ENCODE measurements at places on chromosomes 3 and 15.

- DNase-seq: no peak
Measured at GRCh38 chr3:27165321-27165721, 203.9 kb downstream of the NEK10 start.

DNA sequence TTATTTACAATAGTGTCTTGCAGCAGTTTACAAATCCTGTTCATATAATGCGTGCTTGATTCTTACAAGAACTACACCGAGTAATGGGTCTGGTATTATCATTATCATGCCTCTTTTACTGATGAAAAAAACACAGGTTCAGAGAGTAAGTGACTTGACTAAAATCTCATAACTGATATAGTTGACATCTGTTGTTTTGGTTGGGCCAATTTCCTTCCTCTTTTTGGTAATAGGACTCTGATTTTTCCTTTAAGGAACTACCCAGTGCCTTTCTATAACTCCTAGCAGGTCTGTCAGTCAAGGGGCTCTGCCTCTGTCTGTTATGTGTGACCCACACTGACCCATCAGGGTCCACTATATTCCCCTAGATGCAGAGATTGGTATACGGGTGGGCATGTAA lies 14.6 kb upstream of the BLOC1S6 start:
- no peak for DNase-seq

- no peak for DNase-seq
Measured at GRCh38 chr3:63076357-63076756, 201.1 kb upstream of the CADPS start.

DNA sequence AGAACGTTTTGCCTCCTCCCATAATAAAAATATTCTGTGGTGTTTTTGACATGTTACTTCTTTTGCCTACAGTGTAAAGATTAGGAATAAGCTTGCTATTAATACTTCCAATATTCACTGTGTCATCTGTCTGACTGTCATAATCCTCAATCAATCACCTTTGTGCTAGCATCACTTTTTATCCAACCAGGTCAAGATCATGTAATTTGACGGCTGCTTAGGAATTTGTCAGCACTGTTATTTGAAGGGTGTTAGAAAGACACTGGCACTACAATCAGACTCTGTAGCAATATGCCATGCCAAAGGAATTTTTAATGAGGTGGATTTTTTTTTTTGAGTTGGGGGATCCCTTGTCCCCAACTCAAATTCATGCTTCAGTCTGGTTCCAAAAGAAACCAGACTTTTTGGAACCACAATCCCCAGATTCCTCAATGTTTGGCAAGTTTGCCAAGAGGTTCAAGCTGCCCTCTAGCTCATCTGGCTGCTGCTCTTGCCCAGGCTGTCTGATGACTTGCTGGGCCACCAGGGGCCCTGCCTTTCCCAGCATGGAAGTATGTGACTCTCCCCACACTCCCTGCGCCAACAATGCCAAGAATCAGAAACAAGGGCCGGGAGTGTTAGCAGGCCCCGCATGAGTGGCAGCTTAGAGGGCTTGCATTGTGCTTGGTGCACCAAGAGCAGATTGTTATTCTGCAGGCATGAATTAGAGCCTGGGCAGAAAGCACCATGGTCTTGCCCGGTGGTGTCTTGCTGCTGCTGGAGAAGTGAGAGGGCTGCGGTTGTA lies 58.6 kb upstream of the TSC22D2 start:
- DNase-seq: no peak

- DNase-seq: no peak
Measured at GRCh38 chr3:145024700-145025099, 1053.1 kb downstream of the DIPK2A start.

DNA sequence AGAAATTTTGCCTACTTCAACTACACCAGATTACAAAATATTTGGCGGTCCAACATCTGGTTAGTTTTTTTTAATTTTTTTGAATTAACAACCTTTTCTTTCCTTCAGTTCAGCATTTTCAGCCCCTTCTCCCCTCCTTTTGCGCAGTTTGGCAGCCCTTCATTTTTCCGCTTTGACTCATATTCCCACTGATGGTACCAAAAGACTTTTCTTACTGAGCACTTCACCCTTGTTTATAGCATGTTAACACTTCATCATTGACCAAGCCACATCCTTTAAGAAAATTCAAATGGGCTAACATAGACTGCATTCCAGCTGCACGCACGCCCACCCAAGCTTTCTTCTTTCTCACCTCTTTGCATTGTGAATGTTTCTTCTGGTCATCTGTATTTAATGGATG lies 49.7 kb downstream of the SEMA6D start:
- DNase-seq: no peak

- no peak for DNase-seq
Measured at GRCh38 chr3:165502707-165503106, 306.5 kb upstream of the SLITRK3 start.

GRCh38 chr3:24123596-24123995 lies 178.5 kb downstream of the NR1D2 start:
- no peak for DNase-seq

DNA sequence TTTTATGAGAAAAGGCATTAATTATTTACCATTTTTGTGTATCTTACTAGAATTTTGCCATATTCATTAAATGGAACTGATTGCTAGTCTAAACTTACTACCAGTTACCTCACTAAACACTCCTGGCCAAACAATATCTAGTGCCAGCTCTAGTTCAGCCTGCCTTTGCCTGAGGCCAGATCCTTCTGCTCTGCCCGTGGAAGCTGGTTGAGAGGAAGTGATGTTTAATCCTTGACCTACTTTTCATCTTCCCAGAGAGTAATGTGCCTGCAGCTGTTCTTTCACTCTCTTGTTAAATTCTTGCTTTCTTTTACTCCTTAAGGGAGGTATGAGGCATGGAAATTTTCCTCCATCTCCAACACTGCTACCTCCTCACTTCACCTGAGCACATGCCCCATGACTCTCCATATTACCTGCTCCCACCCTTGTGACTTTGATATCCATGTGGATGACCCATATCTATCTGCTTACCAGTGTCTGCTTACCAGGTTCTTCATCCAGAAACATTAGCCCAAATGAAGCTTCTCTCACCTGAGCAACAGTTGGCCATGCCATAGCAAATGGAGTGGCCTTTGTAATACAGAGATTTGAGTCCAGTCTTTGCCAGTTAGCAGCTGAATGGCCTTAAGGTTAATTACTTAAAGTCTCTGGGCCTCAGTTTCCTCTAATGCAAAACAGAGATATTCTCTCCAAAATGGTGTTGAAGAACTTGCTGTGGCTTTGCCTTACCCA lies 53.4 kb downstream of the UBE2E1 start:
- DNase-seq: no peak

- DNase-seq: no peak
Measured at GRCh38 chr15:90435652-90436337, 47.8 kb downstream of the IQGAP1 start.

DNA sequence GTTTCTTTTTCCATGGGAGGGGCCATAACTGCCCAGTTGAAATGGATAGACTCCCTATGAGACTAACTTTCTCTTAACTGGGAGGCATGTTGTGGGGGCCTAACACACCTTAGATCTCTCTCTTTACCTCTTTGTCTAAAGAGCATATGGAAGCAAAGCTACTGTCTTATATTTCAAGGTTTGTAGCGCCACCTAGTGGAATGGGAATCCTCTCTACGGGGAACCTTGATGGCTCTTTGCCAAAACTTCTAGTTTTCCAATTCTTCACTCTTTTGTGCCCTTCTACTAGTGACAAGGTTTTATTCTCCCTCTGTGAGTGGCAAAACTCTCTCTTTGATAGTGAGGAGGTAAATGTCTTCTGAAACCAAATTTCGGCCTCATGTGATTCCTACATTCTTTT lies 1030.4 kb upstream of the CADM2 start:
- no peak for DNase-seq

GRCh38 chr3:159902546-159903314 lies 85.9 kb upstream of the IL12A start:
- DNase-seq: no peak

DNA sequence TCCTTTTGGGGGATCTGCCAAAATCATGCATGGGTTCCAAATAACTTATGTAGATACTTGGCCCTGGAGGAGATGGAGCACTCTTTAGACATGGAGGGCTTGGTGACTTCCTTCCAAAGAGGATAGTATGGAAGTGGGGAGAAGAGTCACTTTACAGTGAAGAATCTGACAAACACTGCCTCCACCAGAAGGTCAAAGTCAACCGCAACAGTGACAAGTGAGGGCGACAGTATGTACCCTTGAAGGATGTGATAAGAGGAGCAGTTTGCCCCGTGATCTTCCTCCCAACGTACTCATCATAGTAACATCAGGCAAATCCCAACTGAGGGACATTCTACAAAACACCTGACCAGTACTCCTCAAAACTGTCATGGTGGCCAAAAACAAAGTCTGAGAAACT lies 62.0 kb downstream of the LMCD1 start:
- no peak for DNase-seq

DNA sequence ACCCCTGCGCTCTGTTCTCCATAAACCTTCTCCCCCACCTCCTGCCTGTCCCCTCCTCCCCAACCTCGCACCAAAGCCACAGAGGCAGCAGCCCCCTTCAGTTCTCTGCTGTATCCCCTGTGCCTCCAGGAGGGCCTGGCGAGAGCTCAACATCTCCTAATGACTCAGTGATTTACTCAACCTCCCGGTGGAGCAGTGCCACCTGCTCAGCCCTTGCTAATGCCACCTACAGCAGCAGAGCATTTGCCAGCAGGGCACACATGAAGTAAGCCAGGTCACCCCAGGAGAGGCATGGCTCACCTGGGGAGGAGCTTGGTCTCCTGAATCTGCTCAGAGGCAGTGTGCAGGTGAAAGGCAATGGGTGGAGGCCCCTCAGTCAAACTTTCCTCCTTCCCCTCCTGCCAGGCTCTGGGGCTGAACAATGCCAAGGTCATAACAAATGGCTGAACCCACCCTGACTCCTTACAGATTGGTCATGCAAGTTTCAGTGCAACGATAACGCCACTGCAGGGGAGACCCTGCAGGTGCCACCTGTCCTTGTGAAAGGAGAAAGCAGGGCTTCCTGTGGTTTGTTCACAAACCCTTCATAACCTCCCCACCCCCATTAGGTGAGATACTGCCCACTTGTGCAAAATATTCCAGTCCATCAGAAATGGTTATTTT lies 19.8 kb downstream of the TRPM1 start:
- DNase-seq: no peak
